ENCODE measurements at places on chromosomes 1 and 21.

- DNase-seq: no peak
Observed at GRCh38 chr1:42279055-42279454, 56.0 kb downstream of the FOXJ3 start.

DNA sequence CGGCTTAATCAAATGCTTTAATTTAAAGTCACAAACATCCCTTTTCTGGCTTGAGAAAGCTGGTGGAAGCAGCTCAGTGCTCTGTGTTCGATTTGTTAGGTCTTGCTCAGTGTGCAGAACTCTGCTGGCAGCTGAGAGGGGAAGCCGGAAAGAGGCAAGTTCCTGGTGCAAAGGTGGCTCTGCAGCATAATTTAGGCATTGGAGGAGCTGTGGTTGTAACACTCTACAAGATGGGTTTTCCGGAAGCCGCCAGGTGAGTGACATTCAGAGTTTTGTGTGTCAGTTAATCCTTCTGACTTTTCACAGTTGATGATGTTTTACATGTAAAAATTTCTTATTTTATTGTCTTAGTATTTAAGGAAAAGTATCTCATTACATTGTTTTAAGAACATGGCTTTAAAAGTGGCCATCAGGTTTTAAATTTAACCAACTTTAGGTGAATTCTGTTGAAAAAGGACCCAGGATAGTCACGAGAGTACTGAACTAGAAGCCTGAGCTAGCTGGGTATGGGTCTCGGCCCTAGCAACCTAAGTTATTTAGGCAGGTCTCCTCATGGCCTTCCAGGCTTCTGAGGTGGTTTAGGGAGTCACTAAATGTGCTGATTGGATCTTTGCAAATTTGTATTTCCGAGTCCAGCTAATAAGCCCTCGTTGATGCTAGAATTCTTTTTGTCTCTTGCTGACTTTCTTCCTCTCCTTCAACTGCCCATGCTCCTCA is 47.1 kb upstream of the PODN start:
- DNase-seq: peak; percentile 77

DNA sequence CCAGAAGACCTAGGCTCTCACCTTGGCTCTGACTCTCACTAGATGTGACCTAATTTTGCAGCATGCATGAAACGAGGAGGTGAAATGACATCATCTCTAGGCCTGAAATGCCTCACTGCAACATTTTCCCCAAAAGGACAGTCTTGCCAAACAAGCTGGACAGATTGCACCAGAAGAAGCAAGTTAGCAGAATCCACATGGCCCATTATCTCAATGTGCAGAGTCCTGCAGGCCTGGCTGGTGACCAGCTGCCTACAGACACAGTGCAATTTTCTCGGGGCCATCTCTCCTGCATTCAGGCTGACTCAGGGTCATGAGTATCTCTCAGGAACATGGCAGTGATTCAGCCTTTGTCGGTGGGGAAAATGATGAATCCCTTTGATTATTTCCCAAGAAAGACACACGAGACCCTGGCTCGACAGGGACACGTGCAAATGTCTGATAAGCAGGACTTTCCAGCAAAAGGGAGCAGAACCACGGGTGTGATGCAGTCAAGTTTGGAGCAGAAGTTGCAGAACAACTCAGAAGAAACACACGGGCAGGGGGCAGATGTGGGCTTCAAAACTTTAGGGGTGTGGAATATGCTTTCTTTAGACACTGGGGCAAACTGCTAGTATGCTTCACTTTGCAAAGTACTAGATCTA is 38.7 kb downstream of the TRIM67 start:
- DNase-seq: no peak

DNA sequence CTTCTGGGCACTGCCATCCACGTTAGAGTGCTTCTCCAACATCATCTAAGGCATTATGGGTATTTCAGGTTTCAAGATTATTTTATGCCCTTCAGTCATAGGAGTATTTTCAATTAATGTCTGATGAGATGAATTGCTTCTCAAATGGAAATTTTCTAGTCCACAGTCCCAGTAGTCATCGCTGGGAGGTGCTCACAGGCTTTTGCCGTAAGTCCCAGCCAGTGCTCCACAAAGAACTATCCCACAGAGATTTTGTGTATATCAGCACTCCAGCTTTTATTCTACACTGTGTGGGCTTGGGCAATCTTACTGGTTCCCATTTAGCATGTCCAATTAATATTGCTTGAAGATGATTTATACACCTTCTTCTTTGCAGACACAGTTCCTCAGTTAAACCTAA is 61.0 kb downstream of the SMYD2 start:
- no peak for DNase-seq

- no peak for DNase-seq
Observed at GRCh38 chr1:60088620-60089155, 15.1 kb upstream of the C1orf87 start.
